Spinal cord (tissue), 10 donors: ENCODE measurements at places on chromosomes 2 and 18.
A peak's percentile ranks its signal among the peaks of the same experiment; 100 is the strongest.

DNA sequence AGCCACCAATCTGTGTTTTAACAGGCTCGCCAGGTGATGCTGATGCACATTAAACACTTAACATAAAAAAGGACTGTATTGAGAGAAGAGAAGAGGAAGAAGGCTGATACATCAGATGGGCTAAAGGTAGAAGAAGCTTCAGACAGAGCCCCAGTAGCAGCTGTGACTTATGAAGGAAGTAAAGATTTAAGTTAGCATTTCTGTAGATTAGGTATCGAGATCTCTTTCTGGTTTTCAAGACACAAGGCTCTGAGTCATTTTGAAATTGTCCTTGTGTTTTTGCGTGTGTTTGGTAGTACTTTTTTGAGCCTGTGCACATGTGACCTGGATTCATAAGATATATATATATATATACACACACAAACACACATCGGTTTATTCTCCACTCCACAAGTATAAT lies 40.6 kb upstream of the GCFC2 start:
- no peak overlapping the region for H3K27ac ChIP-seq
- no peaks in the 10 kb centered on the region for H3K27me3 ChIP-seq
- no peak for DNase-seq
- no peaks in the 10 kb centered on the region for H3K36me3 ChIP-seq

- no peaks in the 10 kb centered on the region for H3K36me3 ChIP-seq
- H3K4me1 ChIP-seq, result no peaks in the 10 kb centered on the region
- H3K27ac ChIP-seq, result no peak overlapping the region
- no peak overlapping the region for H3K4me3 ChIP-seq
- no peaks in the 10 kb centered on the region for H3K27me3 ChIP-seq
- DNase-seq, result no peak
Measured at GRCh38 chr18:25921677-25922421, 168.6 kb downstream of the SS18 start.

GRCh38 chr18:2547477-2548087 lies 23.7 kb downstream of the METTL4 start:
- no peak overlapping the region for H3K4me3 ChIP-seq
- peaks cover 6% of the 10 kb centered on the region for H3K36me3 ChIP-seq
- no peak overlapping the region for H3K27ac ChIP-seq
- H3K4me1 ChIP-seq, result no peaks in the 10 kb centered on the region
- no peak for DNase-seq

GRCh38 chr2:6977113-6977741 lies 60.0 kb downstream of the RNF144A start:
- peaks cover 11% of the 10 kb centered on the region for H3K36me3 ChIP-seq
- peak; percentile 52 for DNase-seq
- no peaks in the 10 kb centered on the region for H3K27me3 ChIP-seq
- H3K27ac ChIP-seq, result peak overlapping the region; percentile 31
- peaks cover 11% of the 10 kb centered on the region for H3K4me1 ChIP-seq
- no peak overlapping the region for H3K4me3 ChIP-seq

DNA sequence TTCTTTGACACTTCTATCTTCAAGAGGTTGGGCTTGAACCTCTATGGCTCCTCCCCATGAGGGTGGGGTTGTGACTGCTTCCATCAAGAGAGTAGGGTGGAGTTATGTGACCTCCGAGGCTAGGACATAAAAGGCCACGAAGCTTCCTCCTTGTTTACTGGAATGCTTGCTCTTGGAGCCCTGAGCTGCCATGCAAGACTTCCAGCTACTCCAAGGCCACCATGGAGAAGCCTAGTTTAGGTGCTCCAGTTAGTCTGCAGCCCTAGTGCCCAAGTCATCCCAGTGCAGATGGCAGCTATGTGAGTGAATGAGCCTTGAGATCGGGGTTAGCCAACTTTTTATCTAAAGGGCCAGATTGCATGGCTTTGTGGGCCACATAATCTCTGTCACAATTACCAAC lies 2.4 kb upstream of the MERTK start:
- peaks cover 18% of the 10 kb centered on the region for H3K4me1 ChIP-seq
- no peak for DNase-seq
- peaks cover 3% of the 10 kb centered on the region for H3K27me3 ChIP-seq
- no peak overlapping the region for H3K4me3 ChIP-seq
- no peak overlapping the region for H3K27ac ChIP-seq

DNA sequence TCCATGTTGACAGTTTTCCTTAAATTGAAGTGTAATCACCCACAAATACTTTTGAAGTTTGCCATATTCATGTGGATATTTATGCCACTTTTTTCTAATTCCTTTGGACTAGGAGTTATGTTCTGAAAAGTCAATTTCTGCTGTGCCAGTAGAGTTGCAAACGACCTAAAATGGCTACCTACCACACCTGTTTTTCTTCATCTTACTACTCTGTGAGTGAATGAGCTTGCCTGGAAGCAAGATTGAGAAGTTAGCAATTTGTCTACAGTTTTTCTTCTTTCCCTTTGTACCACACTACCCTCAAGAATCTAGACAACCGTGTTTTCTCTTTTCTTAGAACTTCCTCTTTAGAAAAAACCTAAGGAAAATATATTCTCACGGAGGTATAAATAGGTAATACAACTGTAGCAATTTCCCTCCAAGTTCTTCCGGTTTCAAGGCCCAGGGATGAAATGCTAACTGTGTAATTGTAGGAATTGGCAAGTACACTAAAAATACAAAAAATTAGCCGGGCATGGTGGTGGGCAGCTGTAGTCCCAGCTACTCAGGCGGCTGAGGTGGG lies 7.3 kb upstream of the SLC39A10 start:
- H3K27ac ChIP-seq, result no peak overlapping the region
- no peak overlapping the region for H3K4me3 ChIP-seq
- H3K27me3 ChIP-seq, result no peaks in the 10 kb centered on the region
- no peaks in the 10 kb centered on the region for H3K36me3 ChIP-seq

GRCh38 chr2:10266133-10266620 lies 36.5 kb upstream of the HPCAL1 start:
- H3K27me3 ChIP-seq, result no peaks in the 10 kb centered on the region
- no peaks in the 10 kb centered on the region for H3K36me3 ChIP-seq
- H3K4me3 ChIP-seq, result no peak overlapping the region
- no peaks in the 10 kb centered on the region for H3K4me1 ChIP-seq

DNA sequence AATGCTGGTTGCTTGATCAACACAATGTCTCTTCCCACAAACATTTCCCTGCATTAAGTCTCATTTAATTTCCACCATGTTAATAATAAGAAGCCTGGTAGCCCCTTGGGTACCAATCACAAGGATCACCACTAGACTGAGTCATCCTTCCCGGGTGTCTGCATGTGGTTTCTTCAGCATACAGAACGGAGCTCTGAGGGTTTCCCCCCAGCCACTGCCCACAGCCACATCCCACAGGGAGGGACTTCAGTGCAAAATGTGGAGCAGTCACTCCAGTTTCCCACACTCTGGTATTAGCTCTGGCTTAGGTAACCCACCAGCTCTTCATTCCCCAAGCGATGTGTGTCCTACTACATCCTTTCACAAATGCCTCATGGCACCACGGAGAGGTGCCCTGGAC lies 42.7 kb upstream of the POLE4 start:
- H3K4me3 ChIP-seq, result no peak overlapping the region
- no peak for DNase-seq
- peaks cover 9% of the 10 kb centered on the region for H3K4me1 ChIP-seq
- H3K27me3 ChIP-seq, result no peaks in the 10 kb centered on the region

GRCh38 chr2:219155054-219155644 lies 5.5 kb downstream of the NHEJ1 start:
- no peaks in the 10 kb centered on the region for H3K27me3 ChIP-seq
- H3K36me3 ChIP-seq, result peaks cover 6% of the 10 kb centered on the region
- no peak overlapping the region for H3K4me3 ChIP-seq
- DNase-seq, result peak; percentile 96

- H3K27ac ChIP-seq, result no peak overlapping the region
- no peaks in the 10 kb centered on the region for H3K4me1 ChIP-seq
- no peak overlapping the region for H3K4me3 ChIP-seq
- no peak for DNase-seq
- no peaks in the 10 kb centered on the region for H3K27me3 ChIP-seq
Measured at GRCh38 chr2:220648628-220649027, 923.5 kb downstream of the EPHA4 start.

- no peaks in the 10 kb centered on the region for H3K36me3 ChIP-seq
- no peak overlapping the region for H3K4me3 ChIP-seq
- no peaks in the 10 kb centered on the region for H3K4me1 ChIP-seq
- DNase-seq, result no peak
- no peaks in the 10 kb centered on the region for H3K27me3 ChIP-seq
Measured at GRCh38 chr18:24293254-24293653, 104.4 kb downstream of the OSBPL1A start.

DNA sequence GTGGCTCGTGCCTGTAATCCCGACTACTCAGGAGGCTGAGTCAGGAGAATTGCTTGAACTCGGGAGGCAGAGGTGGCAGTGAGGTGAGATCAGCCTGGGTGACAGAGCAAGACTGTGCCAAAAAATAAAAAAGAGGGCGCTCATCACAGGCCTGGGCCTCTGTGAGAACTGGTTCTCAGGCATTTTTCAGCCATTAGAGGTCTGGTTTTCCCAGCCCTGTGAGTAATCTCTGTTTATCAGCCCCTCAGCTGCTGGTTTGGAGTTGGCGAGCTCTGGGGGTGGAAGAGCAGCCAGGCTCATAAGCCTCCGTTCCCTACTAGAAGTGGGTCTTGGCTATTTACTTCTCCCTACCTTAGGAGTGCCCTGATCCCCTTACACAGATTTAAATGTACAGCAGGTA lies 53.1 kb downstream of the CHRNA1 start:
- H3K27me3 ChIP-seq, result no peaks in the 10 kb centered on the region
- no peaks in the 10 kb centered on the region for H3K36me3 ChIP-seq
- H3K27ac ChIP-seq, result no peak overlapping the region
- no peak overlapping the region for H3K4me3 ChIP-seq

DNA sequence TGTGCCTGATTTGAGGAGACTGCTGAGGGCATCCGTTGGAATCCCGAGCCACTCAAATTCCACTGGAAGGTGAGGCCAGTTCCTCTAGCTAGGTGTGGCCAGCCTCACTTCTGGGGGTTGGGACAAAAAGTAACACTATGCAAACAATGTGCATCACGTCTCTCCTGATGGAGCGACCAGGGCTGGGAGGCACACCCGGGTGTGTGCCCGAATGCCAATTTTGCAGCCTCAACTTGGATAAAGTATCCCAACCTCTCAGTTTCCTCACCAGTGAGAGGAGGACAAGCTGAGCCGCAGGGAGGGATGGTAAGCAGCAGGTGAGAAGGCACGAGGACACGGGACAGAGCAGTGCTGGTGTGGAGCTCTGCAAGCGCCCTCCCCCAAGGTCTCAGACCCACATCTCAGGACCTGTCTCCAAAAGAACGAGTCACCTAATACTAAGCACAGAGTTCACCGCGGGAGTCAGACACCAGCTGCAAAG lies 218.3 kb downstream of the HAUS1 start:
- H3K4me1 ChIP-seq, result no peaks in the 10 kb centered on the region
- H3K27ac ChIP-seq, result no peak overlapping the region
- DNase-seq, result no peak
- no peak overlapping the region for H3K4me3 ChIP-seq
- H3K36me3 ChIP-seq, result no peaks in the 10 kb centered on the region
- H3K27me3 ChIP-seq, result no peaks in the 10 kb centered on the region

DNA sequence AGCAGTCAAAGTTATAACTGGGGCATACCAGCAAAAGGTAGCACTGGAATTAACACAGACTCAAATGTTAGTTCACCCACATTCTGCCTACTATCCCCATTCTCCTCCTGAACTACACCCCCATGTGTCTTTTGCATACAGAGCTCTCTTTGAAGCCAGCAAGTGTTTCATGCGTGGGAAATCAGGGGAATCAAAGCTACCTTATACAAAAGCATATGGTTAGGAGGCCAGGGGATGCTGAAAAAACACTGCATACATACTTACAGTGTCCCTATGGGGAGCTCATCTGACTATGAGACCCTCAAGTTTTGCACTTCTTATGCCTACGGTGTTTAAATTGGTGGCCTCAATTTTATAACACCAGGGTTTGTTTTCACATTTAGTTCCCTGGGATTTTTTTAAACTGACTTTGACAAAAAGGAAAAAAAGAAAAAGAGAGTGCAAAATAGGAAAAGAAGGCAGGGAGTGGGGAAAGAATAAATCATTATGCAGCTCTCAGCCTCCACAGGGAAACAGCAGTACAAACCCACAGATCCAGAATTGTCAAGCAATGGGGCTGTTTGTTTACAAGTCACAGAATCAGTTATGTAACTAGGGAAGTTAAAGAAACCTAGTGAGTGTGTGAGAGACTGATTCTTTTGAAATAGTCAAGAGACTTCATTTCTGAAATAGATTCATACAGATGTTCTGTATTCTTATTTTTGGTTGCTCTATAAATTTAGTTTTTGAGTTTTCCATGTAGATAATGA lies 20.1 kb upstream of the PPP3R1 start:
- DNase-seq, result no peak
- H3K4me3 ChIP-seq, result no peak overlapping the region
- H3K27me3 ChIP-seq, result no peaks in the 10 kb centered on the region
- no peaks in the 10 kb centered on the region for H3K36me3 ChIP-seq

GRCh38 chr2:143801561-143801960 lies 672.3 kb downstream of the ARHGAP15 start:
- no peaks in the 10 kb centered on the region for H3K4me1 ChIP-seq
- H3K36me3 ChIP-seq, result no peaks in the 10 kb centered on the region
- H3K4me3 ChIP-seq, result no peak overlapping the region
- no peak overlapping the region for H3K27ac ChIP-seq
- no peaks in the 10 kb centered on the region for H3K27me3 ChIP-seq

GRCh38 chr18:44786688-44787087 lies 106.0 kb downstream of the SETBP1 start:
- no peak overlapping the region for H3K27ac ChIP-seq
- no peak for DNase-seq
- no peaks in the 10 kb centered on the region for H3K27me3 ChIP-seq
- H3K4me3 ChIP-seq, result no peak overlapping the region
